MCF 10A (cell line): ENCODE measurements at places on chromosomes 7 and 10. TPM values are rescaled to one million over a fixed set of nuclear protein-coding genes. Genes with fewer than 3 reads are reported as not detected.
A peak's percentile ranks its signal among the peaks of the same experiment; 100 is the strongest.

GRCh38 chr7:26318921-26319320 is 27.3 kb downstream of the SNX10 start:
- no peaks in the 10 kb centered on the region for H3K36me3 ChIP-seq
- no peak overlapping the region for H3K4me3 ChIP-seq
- H3K27ac ChIP-seq = no peak overlapping the region

DNA sequence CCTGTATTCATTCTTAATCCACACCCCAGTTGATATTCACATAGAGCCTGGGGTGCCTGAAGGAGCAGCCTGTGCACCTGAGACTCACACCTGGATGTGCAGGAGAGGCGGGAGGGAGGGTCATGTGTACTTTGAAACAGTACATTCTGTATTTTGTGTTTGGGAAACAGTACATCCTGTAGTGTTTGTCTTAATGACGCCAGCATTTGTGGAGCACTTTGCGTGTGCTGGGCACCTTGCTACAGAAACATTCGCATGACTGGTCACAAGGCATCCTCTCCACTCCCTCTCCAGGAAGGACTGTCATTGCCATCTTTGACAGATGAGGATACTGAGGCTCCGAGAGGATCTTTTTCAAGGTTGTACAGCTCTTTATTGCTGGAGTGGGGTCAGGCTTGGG is 132.1 kb downstream of the TACC2 start:
- H3K27me3 ChIP-seq = no peaks in the 10 kb centered on the region
- peaks cover 35% of the 10 kb centered on the region for H3K4me1 ChIP-seq
- peak; percentile 77 for DNase-seq
- H3K4me3 ChIP-seq = peak overlapping the region; percentile 28
- H3K27ac ChIP-seq = peak overlapping the region; percentile 92

- no peak overlapping the region for H3K4me3 ChIP-seq
- no peaks in the 10 kb centered on the region for H3K36me3 ChIP-seq
- no peak for DNase-seq
Observed at GRCh38 chr10:1467334-1468076, 269.8 kb downstream of the ADARB2 start.

DNA sequence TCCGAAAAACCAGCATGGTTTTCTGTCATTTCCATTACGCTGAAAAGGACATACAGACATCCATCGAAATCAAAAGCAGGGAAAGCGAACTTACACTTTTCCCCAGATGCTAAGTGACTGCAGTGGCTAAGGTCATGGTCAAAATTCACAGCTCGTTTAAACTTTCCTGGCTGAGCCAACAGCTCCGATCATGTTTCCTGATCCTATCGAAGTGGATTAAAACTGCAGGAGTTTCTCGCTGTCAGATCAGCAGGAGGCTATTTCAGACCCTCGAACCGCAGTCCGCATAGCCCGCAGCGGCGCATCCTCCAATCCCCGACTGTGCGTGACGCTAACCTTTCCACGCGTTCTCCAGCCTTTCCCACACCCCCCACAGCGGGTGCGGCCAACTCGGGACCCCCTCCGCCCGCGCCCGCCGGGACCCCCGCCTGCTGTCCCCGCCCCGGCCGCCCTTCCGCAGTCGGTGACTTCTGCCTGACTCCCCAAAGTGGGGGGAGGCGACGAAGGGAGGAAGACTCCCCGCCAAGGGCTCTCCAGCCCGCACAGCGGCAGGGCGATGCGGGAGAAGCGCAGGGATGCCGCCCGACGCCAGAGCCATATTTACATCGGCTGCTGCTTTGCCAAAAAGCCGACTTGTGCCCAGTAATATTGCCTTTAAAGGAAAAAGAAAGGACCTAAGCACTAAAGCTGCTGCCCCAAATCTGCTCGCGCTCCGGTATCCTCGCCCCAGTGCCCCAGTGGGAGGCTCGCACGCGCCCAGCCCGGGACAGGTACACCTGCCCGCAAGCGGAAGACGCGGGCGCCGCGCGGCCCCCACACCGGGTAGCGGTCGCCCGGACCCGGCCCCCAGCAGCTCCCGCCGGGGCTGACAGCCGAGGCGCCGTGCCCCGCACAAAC is 1.2 kb downstream of the PIP4K2A start:
- DNase-seq = peak; percentile 24

DNA sequence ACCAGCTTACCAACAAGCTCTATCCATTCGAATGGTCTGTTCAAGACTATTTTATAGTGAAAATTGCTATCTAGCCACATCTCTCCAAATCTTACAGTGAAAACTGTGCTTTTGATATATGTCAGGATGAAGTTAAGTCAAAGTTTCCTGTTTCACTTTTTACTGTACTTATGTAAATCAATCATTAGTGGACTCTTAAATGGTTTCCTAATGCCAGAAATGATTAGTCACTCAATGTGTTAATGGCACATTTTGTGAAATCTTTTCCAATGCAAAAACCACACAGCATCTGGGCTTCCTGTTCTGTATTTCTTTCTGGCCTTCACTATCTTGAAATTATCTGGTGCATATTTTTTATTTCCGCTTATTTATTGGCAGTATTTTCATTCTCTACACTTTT is 87.3 kb upstream of the STEAP1B start:
- H3K36me3 ChIP-seq = no peaks in the 10 kb centered on the region
- no peak overlapping the region for H3K4me3 ChIP-seq
- H3K4me1 ChIP-seq = peaks cover 64% of the 10 kb centered on the region
- no peak overlapping the region for H3K27ac ChIP-seq
- no peaks in the 10 kb centered on the region for H3K27me3 ChIP-seq
- DNase-seq = peak; percentile 27

DNA sequence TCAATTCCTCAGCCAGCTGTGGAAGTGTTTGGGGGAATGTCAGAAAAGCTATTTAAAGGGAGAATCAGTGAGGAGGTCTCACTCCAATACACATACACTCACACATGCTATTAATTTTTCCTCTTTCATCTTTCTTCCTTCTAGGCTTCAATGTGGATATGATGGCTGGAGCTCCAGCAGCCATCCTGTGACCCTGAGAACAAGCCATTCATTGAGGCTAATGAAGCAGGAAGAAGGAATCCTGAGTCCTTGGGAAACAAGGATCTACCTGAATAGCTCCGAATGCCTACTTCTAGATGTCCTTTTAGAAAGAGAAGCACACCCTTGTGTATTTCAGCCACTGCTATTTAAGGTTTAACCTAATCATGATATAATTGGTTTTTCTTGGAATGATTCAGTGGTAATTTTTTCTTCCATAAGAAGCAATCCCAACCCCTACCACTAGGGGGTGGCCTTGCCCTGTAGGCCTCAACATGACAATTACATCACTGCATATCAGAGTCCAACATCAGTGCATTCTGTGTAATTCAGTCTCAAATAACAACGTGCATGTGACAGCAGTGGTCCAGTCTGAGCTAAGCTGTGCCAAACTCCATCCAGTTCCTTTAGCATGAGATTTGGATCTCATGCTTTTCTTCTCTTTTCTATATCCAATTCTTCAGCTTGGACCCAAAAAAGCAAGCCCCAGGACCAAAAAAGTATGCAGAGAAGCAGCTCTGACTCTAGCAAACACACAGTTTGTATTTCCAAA is 85.3 kb upstream of the ANKRD1 start:
- H3K36me3 ChIP-seq = no peaks in the 10 kb centered on the region
- H3K27ac ChIP-seq = no peak overlapping the region
- no peak overlapping the region for H3K4me3 ChIP-seq
- H3K27me3 ChIP-seq = no peaks in the 10 kb centered on the region
- H3K4me1 ChIP-seq = no peaks in the 10 kb centered on the region

- peaks cover 38% of the 10 kb centered on the region for H3K36me3 ChIP-seq
- no peak overlapping the region for H3K27ac ChIP-seq
- no peaks in the 10 kb centered on the region for H3K27me3 ChIP-seq
Observed at GRCh38 chr7:139043823-139044812, 8.3 kb upstream of the ZC3HAV1L start.

- H3K27me3 ChIP-seq = no peaks in the 10 kb centered on the region
- H3K27ac ChIP-seq = no peak overlapping the region
- no peaks in the 10 kb centered on the region for H3K4me1 ChIP-seq
- no peak for DNase-seq
Observed at GRCh38 chr10:112429654-112430230, 17.0 kb downstream of the ZDHHC6 start.

DNA sequence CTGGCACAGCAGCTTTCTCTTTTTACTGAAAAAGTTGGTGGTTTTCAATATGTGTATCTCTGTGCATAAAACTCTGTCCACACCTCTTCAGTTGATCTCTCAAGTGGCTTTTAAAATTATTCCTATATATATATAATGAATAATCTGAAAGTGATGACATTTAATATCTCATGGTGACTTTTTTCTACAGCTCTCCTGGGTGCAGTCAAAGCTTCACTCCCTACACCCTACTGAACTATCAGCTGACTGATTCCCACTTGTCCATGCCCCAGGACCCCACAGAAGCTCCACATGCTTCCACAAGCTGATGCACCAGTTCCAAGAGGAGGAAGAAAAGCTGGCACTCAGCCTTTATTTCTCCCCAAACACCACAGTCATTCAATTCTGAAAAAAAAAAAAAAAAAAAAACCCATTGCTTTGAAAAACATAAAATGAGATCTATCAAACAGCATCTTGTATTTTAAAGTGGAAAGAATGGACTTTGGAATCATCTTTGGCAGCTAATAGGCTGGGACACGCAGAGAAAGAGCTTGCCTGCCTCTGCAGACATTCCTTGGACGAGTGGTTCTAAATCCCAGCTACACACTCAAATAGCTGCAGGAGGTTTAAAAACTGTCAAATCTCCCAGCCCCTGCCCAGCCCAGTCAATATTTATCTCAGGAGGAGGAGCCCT is 75.3 kb upstream of the GDF10 start:
- DNase-seq = no peak
- H3K4me1 ChIP-seq = no peaks in the 10 kb centered on the region
- H3K27me3 ChIP-seq = peaks cover 11% of the 10 kb centered on the region
- H3K4me3 ChIP-seq = no peak overlapping the region

GRCh38 chr7:29363636-29364425 is 169.3 kb downstream of the CHN2 start:
- H3K27ac ChIP-seq = no peak overlapping the region
- DNase-seq = no peak
- no peak overlapping the region for H3K4me3 ChIP-seq
- peaks cover under 1% of the 10 kb centered on the region for H3K36me3 ChIP-seq

GRCh38 chr10:114336823-114337509 is 67.3 kb downstream of the AFAP1L2 start:
- H3K4me1 ChIP-seq = no peaks in the 10 kb centered on the region
- DNase-seq = no peak
- no peak overlapping the region for H3K4me3 ChIP-seq
- H3K27me3 ChIP-seq = no peaks in the 10 kb centered on the region
- H3K27ac ChIP-seq = no peak overlapping the region

GRCh38 chr7:6637544-6638229 is 569 bp downstream of the ZNF316 start:
- no peaks in the 10 kb centered on the region for H3K27me3 ChIP-seq
- peak overlapping the region; percentile 73 for H3K4me3 ChIP-seq
- peak; percentile 21 for DNase-seq
- peaks cover 16% of the 10 kb centered on the region for H3K4me1 ChIP-seq
- H3K36me3 ChIP-seq = peaks cover 15% of the 10 kb centered on the region
- peak overlapping the region; percentile 70 for H3K27ac ChIP-seq

GRCh38 chr10:3757638-3758490 is 27.1 kb downstream of the KLF6 start:
- DNase-seq = peak; percentile 91
- peaks cover 52% of the 10 kb centered on the region for H3K4me1 ChIP-seq
- H3K27ac ChIP-seq = peak overlapping the region; percentile 62
- no peaks in the 10 kb centered on the region for H3K36me3 ChIP-seq
- H3K4me3 ChIP-seq = peak overlapping the region; percentile 48

DNA sequence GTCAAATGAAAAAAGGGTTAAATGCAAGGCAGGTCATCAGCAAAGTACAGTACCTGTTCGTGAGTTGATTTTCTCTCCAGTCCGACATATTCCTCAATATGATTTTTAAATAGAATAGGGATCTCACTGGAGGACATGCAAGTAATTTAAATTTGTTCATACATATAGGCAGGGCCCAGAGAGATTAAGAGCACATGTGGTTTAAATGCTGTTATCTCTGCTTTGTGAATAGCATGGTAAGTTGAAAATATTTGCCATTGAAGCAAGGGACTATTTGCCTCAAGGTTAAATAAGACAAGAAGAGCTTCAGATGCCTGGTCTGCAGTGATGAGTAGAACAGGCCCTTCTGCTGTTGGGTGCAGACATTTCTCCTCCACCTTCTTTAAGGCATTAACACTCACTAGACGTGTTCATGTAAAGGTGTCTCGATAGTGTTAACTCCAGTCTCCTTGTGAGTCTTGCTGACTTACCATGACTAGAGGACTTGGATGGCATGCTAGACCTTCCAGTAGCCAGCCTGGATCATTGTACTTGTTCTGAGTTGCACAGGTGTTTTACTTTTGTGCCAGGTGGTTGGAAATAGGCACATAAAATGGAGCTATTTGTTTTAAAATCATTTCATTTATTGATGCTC is 15.6 kb upstream of the AKR1C3 start:
- H3K4me3 ChIP-seq = no peak overlapping the region
- peak; percentile 63 for DNase-seq
- H3K4me1 ChIP-seq = peaks cover 15% of the 10 kb centered on the region
- H3K36me3 ChIP-seq = no peaks in the 10 kb centered on the region
- no peaks in the 10 kb centered on the region for H3K27me3 ChIP-seq

The AMPH gene
- total RNA-seq = 0.63 and 0.81 TPM in 2 replicates

The CPEB3 gene
- total RNA-seq = 2.8 and 4.2 TPM in 2 replicates

The WNT16 gene
- not detected in 2 replicates for total RNA-seq

The XRCC2 gene
- 4.1 and 5.2 TPM in 2 replicates for total RNA-seq

The OPN1SW gene
- not detected in 2 replicates for total RNA-seq

The OR2A12 gene
- total RNA-seq = not detected in 2 replicates

The HIF1AN gene
- total RNA-seq = 40.1 and 41.0 TPM in 2 replicates

The GRID2IP gene
- not detected in 2 replicates for total RNA-seq

The HOXA5 gene
- 7.4 and 8.8 TPM in 2 replicates for total RNA-seq

The BLNK gene
- total RNA-seq = 1.0 and 1.1 TPM in 2 replicates

The OR9A2 gene
- not detected in 2 replicates for total RNA-seq
